ENCODE measurements at places on chromosomes 11 and 22. TPM values are rescaled to one million over a fixed set of nuclear protein-coding genes. Genes with fewer than 3 reads are reported as not detected.

DNA sequence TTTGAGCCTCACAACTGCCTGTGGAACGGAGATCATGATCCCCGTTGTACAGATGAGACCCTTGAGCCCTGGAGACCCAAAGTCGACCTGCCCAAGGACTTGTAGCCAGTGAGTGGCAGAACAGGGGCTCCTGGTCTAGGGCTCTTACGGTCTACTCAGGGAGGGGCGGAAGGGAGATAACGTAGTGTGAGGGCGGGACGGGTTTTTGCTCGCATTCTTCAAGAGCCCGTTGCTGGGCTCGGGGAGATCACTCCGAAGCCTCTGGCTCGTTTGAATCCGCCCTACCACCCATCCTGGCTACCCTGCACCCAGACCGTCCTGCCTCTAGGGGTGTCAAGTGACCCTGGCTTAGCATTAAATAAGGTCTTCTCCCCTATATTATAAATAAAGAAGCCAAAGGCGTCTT is 639 bp downstream of the CRY2 start:
- peak; percentile 44 for DNase-seq

- peak; percentile 3 for DNase-seq
Observed at GRCh38 chr11:99937330-99937729, 749.8 kb upstream of the ARHGAP42 start.

DNA sequence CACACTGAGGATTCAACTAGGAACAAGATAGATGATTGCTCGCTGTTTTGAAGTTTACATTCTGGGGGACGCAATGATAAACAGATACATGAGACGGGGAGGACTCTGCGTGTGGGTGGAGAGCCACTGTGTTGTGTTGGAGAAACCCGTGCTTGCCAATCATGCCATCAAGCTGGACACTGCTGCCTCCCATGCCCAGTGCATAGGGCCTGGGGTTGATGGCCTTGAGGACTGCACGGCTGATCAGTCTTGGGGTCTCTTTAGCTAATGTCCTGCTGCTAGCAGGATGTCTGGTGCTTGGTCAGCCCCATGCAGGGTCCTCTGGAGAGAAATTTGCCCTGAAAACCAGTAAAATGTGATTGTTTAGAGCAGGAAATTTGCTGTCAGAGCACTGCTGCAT is 221.2 kb upstream of the B3GAT1 start:
- DNase-seq = no peak

DNA sequence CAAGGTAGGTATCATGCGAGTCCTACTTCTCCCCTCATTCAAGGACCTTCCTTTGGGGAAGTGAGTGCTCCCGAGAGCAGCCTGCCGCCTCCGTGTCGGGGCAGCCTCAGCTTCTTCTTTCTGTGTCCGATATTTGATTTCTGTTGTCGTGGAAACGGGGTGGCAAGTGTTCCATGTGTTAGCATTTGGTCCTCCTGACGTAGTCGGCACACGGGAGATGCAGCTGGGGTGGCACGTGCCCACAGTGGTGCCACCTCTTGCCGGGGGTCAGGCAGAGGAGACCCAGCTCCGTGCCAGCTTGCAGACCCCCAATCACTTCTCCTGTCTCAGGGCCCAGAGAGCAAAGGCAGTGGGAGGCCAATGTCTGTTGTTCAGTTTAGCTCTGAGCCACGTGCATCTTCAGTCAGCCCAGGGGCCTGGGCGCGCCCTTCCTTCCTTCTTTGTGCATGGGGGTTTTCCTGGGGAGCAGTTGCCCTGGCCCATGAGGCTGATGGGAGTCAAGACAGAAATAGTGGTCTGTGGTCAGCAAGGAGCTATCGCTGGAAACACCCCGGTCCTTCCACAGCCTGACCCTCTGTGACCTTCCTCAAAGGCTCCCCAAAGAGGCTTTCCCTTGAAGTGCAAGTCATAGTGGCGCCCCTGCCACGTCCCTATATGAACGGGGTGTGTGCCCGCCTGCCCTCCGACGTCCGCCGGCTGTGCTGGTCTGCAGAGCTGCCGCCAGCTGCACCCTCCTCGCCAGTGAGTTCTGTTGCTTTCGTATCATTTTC is 44.5 kb downstream of the PARVB start:
- no peak for DNase-seq

DNA sequence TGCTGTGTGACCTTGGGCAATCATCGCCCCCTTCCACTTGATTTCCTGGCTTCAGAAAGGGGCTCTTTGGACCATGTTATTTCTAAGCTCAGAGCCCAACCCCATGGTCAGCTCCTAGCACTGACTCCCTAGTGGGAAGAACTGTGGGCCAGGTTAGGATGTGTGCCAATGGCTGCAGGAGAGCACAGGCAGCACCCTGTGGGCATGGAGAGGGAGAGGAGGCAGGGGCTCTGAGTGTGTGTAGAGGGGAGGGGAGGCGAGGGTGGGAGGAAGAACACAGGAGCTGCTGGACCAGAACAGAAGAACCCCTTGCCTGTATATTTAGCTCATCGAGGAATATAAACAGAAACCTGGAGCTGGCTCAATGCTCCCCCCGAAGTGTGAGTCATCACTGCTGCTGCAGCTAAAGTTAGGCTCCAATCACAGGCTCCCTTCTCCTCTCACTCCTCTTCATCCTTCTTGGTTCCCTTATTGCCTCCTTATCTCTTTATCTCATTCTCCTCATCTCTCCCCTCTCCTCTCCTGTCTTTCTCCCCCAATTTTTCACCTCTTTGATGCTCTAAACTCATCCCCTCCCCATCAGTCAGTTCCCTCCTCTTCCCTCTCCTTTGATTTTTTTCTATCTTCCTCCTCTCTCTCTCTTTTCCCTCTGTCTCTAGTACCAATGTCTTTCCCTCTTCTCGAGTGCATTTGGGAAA is 14.5 kb upstream of the RPS19BP1 start:
- DNase-seq = peak; percentile 55

DNA sequence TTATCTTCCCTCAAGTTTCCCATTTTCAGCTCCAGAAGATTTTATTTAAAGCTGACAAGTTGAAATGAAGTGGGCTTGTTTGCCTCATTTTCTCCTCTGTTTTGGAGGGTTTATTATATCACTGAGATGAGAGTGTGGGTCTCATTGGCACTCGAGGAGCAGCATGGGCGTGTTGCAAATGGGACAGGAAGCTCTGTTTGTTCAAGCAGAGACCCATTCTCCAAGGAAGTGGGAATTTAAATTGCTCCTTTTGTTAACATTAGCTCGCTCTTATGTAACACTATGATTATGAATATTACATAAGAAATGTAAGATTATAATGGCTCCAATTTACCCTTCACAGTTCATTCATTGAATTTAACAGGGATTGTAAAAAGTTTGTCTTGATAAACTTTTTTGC is 317.7 kb upstream of the CTSC start:
- no peak for DNase-seq

GRCh38 chr11:94130298-94131046 is 1.8 kb downstream of the PANX1 start:
- DNase-seq = no peak

GRCh38 chr11:2149864-2150847 is 10.9 kb downstream of the INS start:
- peak; percentile 28 for DNase-seq

GRCh38 chr11:12668166-12668565 is 6.1 kb upstream of the TEAD1 start:
- DNase-seq = no peak

DNA sequence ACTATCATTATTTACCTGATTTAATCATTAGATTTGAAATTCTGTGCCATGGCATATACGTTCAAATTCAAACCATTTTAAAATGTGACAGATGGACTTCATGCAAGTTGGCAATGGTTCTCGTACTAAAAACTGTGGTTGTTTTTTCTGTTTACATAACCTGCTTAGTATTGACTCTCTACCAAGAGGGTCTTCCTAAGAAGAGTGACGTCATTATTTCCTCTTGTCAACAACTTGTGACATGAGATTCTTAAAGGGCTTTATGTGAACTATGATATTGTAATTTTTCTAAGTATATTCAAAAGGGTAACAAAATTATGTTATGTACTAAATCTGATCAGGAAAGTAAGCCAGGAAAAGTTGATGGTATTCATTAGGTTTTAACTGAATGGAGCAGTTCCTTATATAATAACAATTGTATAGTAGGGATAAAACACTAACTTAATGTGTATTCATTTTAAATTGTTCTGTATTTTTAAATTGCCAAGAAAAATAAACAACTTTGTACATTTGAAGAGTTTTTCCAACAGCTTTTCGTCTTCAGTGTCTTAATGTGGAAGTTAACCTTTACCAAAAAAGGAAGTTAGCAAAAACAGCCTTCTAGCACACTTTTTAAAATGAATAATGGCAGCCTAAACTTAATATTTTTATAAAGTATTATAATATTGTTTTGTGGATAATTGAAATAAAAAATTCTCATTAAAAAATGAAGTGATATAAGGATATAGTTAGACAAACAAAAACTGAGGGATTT is 87.0 kb downstream of the GRK3 start:
- no peak for DNase-seq

- DNase-seq = no peak
Observed at GRCh38 chr11:63855975-63856374, 17.1 kb downstream of the MARK2 start.

DNA sequence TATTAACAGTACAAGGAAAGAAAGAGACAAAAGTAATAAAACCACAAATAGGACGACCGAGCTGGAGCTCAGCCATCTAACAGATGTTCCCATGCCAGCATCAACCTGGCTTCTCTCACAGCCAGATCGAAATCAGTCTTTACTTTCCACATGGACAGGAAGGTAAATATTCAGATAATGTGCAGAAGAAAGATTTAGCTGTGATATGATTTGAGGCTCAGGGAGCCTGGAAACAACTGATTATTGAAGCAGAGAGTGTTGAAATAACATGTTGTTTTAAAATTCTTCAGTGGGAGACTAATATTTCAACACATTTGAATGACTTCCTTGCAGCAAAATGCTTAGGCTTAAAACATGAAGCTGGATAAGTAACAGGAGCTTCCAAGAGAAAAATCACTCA is 546.8 kb downstream of the ETS1 start:
- no peak for DNase-seq

DNA sequence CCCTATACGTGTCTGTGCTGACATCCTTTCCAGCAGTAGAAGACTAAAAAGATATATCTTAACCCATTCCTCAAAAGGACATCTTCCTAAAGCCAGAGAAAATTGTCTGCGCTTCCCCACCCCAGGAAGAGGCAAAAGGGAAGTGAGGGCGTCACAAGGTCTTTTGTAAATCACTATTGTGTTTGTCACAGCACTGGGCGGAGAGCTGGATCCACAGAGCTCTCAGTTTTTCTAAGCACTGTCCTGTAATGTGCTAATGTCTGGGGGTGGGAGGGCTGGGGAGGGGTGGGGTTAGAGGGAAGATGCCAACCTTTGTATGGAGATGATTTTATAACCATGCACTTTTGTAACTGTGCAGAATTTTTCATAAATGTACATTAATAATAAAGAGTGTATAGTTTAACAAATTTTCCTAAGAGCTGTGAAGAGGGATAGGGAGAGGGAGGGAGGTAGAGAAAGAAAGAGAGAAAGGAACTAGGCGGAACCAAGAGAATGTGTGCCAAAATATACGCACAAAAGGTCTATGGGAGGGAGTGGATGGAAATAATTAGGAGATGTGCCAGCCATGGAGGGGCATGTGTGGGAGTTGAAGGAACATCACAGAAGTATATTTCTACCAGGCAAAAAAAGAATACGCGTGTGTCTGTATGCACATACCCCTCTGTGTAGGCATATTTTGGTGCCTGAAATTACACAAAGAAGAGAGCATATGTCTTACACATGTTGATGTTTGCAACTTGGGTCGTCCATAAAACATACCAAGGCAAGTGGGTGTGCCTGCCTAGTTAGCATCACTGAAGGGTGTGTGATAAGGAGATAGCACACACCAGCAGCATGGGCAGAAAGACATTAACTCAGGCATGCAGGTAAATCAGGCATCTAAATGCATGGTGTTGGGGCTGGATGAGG is 9.8 kb downstream of the LRRC55 start:
- no peak for DNase-seq

GRCh38 chr11:71342116-71342515 is 89.7 kb upstream of the SHANK2 start:
- DNase-seq = peak; percentile 18

Gene MIOX
- total RNA-seq = not detected

Gene OR6T1
- not detected for total RNA-seq

Gene CD6
- not detected for total RNA-seq

Gene LRRC74B
- not detected for total RNA-seq

Gene KRTAP5-11
- not detected for total RNA-seq

Data from A172 (cell line).